ENCODE measurements at places on chromosomes 5 and 9.

DNA sequence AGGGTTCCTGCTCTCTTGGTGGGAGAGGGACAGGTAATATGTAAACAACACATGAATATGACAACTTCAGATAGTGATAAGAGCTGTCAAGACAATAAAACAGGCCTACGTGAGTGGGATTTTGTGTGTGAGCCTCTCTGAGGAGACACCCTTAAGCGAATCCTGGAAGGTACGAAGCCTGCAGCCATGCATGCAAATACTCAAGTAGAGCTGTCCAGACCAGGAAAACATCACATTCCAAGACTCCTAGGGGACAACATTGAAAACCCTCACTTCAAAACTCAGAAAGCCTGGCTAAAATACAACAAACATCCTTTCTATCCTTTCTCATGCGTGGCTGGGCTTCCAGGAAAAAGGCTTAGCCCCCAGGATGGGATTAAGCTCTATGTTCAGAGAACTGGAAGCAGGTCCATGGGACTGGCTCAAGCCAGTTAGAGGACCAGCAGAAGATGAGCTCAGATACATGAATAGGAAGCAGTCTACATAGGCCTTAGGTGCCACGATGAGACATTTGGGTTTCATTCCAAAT lies 124.8 kb upstream of the IQGAP2 start:
- DNase-seq, result no peak

- no peak for DNase-seq
Observed at GRCh38 chr5:166401391-166401790, 1890.1 kb upstream of the WWC1 start.

- DNase-seq, result no peak
Observed at GRCh38 chr5:138662599-138662998, 87.4 kb upstream of the HSPA9 start.

DNA sequence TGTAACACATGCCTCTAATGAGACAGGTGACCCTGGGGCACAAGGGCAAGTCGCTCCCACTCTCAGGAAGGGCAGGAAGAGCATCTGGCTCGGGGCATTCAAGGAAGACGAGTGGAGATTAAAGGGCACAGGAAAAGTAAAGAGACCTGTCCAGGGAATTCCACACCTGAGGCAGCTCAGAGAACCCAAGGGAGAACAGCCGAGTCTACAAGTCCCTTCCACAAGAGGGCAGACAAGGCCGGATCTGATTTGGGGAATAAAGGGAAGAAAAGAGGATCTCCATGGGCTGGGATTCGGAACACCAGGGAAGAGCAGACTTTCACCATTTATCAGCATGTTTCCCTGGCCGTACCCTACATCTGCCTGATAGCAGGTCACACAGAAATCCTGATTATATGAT lies 28.1 kb downstream of the GPX3 start:
- no peak for DNase-seq

GRCh38 chr5:171429543-171429910 lies 10.1 kb downstream of the FGF18 start:
- no peak for DNase-seq

- no peak for DNase-seq
Observed at GRCh38 chr9:134455934-134456755, 129.9 kb downstream of the RXRA start.

DNA sequence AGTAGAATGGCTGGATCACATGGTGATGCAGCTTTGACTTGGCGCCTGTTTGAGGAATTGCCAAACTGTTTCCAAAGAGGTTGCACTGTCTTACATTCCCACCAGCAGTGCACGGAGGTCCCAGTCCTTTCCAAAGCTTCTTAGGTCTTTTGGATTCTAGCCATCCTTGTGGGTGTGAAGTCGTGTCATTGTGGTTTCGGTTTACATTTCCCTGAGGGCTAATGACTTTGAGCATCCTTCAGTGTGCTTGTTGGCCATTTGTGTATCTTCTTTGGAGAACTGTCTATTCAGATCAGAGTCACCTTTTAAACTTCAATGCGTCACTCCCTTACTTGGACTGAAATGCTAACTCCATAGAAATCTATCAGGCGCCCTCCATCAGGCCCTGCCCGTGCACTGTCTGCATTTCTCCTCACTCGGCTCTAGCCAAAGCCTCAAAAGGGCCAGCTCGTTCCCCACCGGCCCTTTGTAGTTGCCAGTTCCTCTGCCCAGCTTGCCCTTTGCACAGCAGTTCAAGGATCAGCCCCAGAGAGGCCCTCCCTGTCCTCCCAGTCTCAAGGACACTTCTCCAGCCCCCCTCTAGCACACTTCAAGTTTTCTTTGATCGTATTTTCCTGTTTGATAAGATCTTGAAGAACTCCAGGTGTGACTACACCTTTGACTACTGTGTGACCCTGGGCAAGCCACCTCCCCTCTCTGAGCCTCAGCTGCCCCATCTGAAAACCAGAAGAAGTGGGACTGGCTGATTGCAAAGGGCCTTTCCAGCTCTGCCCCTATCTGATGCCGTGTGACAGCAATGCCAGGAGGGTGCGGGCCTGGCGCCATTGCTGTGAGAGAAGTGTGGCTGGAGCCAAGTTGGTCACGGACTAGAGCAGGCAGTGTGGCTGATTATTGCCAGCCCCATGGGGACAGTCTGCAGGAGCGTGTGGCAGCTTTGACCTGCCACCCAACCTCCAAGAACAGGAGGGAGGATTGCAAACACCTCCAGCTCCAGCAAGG lies 5.6 kb downstream of the HRH2 start:
- no peak for DNase-seq

GRCh38 chr9:81613002-81613812 lies 76.1 kb downstream of the TLE1 start:
- DNase-seq, result no peak

- no peak for DNase-seq
Observed at GRCh38 chr9:14323083-14323971, 9.4 kb upstream of the NFIB start.

- DNase-seq, result no peak
Observed at GRCh38 chr5:14684757-14685156, 20.2 kb downstream of the OTULIN start.

- no peak for DNase-seq
Observed at GRCh38 chr5:154758493-154758892, 3.3 kb downstream of the LARP1 start.

- DNase-seq, result no peak
Observed at GRCh38 chr9:17519761-17520160, 59.1 kb upstream of the SH3GL2 start.

GRCh38 chr9:94743035-94743954 lies 16.8 kb downstream of the AOPEP start:
- DNase-seq, result no peak

GRCh38 chr5:15852217-15852616 lies 327.4 kb downstream of the MARCHF11 start:
- no peak for DNase-seq

DNA sequence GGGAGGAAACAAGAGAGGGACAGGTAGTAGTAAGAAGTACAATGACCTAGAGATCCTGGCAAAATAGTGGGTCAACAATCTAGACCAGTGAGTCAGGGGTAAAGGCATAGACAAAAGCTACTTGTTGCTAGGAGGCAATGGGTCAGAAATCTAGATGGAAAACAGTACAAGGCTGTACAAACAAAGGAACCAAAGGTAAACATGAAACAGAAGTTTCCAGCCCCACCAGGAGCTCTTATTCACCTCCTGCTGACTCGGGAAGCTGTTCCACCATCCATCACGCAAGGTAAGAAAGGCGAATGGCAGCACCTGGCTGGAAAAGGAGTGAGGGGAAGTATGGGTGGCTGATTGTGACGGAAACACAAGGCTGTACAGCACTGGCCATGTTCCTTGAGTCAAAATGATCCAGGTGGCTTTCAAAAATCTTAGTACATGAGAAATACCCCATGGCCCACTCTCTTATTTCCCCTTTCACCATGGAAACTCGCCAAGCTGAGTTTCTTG lies 70.5 kb upstream of the RAI14 start:
- DNase-seq, result no peak

DNA sequence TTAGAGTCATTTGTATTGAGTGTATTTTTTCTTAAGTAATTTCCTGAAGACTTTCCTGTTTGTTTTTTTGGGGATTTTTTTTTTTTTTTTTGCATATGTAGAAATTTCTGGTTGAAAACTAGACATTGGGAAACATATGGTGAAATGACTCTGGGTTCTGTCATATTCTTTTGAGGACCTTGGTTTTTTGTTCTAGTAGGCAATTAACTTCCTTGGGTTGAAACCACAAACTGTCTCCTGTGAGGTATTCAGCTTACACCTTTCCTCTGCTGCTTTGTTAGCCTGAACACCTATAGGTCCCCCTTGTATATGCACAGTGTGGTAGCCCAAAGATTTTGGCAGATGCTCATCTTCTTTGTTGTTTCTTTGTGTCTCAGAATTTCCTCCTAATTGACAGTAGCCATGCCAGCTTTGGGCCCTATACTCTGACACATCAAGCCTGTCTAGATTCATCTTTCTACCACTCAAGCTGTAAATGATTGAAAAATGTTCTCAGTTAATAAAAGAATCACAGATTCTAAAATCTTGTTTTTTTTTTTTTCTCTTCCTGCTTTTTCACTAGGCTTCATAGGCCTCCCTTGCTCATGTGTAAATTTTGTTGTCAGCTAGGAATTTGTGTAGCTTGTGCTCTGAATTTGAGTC lies 140.6 kb downstream of the COMMD10 start:
- DNase-seq, result no peak
